Pons (tissue), 1 donor: ENCODE measurements at places on chromosomes 4 and X.
A peak's percentile ranks its signal among the peaks of the same experiment; 100 is the strongest.

- no peak for DNase-seq
Measured at GRCh38 chrX:148728901-148729300, 228.5 kb downstream of the AFF2 start.

- DNase-seq: no peak
Measured at GRCh38 chrX:27085346-27085745, 377.8 kb downstream of the PPP4R3C start.

- no peak for DNase-seq
Measured at GRCh38 chr4:124104628-124105027, 607.9 kb downstream of the ANKRD50 start.

DNA sequence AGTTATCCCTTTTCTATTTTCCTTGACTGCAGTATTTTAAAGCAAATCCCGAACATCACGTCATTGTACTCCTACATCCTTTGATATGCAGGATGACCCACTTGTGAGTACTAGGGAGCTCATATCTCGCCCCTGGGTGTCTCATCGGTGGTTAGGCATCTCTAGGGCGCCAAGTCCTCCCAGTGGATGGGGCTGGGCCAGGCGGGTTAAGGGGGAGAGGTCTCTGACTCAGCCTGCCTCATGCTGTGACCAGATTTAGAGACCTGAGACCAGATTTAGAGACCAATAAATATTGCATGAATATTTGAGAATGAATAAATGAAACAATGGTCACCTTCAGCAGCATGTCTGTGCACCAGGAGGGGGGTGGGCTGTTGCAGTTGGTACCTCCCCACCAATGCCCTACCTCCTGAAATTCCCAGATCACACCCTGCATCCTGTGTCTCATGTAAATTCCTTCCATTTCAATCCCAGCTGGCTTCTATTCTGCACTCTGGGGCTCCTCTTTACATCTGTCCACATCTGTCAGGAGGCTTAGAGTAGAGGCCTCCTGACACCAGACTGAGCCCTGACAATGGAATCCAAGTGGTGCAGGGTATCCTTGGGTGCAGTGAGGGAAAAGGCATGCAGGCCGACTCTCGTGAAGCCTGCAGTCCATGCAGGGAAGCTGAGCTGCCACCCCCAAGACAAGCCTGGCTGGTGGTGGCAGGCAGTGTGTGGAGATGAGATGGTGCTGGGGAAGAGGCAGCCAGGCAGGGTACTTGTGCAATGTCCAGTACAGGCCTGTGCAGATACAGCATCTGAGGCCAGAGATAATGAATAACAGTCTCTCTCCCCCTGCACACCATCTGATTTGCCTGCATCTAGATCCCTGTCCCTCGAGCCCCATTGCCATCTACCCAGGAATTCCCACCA is 5.2 kb downstream of the APLN start:
- no peak for DNase-seq

GRCh38 chrX:128816919-128817318 is 706.4 kb downstream of the SMARCA1 start:
- DNase-seq: no peak

DNA sequence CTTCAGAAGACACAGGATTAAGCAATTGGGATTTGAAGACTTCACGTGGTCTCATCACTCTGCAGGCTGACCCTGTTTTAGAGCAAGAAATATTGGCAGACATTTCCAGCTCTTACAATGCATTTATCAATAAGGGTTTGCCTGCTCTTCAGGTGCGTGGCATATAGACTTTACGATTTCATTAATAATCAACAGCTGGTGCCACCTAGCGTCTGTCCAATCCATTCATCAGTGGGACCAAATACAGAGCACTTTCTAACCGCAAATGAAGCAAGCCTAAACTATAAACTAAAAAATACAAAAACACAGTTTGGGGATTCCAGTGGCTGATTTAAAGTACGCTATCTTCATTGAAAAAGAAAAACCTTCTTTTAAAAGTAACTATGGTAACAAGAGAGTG is 125.4 kb upstream of the DMD start:
- peak; percentile 67 for DNase-seq

DNA sequence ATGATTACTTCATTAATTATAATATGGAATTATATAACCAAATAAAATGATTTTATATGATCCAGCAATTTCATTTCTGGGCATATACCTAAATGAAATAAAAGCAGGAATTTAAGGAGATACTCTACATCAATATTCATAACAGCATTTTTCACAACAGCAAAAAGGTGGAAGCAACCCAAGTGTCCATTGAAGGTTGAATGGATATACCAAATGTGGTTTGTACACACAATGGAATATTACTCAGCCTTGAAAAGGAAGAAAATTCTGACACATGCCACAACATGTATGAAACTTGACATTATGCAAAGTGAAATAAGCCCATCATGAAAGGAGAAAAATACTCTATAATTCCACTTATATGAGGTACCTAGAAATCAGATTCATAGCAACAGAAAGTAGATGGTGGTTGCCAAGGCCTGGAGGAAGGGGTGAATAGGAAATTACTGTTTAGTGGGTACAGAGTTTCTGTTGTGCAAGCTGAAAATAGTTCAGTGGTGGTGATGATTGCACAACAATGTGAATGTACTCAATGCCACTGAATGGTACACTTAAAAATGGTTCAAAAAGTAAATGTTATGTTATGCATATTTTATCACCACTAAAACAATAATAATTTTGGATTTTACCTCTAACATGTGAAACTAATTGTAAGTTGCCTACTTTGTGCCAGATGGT is 471.5 kb downstream of the SPRY1 start:
- DNase-seq: no peak

- no peak for DNase-seq
Measured at GRCh38 chr4:140754918-140755773, 1.0 kb downstream of the TBC1D9 start.

DNA sequence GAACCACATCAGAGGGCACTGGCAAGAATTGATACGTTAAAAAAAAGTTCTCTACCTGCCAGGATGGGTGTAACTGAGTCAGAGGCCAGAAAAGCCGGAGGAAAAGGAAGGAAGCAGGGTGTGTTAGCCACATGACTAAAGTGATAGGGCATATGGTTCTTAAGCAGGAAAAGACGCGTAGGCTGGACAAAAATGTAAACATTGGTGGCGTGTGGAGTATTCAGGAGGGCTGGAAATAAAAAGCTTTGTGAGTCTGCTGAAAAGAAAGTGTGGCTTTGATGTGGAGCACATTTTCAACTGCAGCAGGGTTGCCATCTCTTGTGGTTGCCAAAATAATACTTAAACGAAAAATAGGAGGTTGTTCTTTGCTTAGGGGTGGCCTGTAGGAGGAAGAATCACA is 186.5 kb upstream of the RPL34 start:
- no peak for DNase-seq

- no peak for DNase-seq
Measured at GRCh38 chr4:74181219-74181618, 23.3 kb downstream of the MTHFD2L start.

- peak; percentile 32 for DNase-seq
Measured at GRCh38 chr4:122003335-122003734, 51.5 kb upstream of the TRPC3 start.

GRCh38 chr4:1244081-1244977 is 4.6 kb downstream of the CTBP1 start:
- no peak for DNase-seq

GRCh38 chr4:68447201-68447600 is at the start of gene TMPRSS11E:
TMPRSS11E (plus strand) TSS chr4:68447463; CDS start chr4:68447513, 50 bp downstream.
- no peak for DNase-seq

DNA sequence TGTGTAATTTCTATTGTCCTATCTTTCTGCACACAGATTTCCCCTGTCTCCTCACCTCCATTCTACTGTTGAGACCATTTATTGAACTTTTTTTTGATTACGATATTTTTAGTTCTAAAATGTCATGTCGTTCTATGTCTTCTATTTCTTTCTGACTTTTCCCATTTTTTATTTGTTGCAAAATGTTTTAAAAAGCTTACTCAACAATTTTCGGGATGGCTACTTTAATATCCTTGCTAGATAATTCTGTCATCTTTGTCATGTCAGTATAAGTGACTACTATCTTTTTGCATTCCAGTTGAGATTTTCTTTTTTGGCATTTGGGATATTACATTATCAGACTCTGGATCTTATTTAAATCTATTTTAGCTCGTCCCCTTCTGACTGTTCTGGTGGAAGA is 7.5 kb upstream of the DMD start:
- DNase-seq: no peak

GRCh38 chr4:101306225-101306624 is 41.1 kb downstream of the PPP3CA start:
- no peak for DNase-seq

- no peak for DNase-seq
Measured at GRCh38 chr4:122928930-122929329, 6.5 kb upstream of the NUDT6 start.

GRCh38 chr4:62250100-62250499 is 1050.0 kb downstream of the ADGRL3 start:
- no peak for DNase-seq

- no peak for DNase-seq
Measured at GRCh38 chrX:119625843-119626242, 19.6 kb upstream of the NKRF start.

DNA sequence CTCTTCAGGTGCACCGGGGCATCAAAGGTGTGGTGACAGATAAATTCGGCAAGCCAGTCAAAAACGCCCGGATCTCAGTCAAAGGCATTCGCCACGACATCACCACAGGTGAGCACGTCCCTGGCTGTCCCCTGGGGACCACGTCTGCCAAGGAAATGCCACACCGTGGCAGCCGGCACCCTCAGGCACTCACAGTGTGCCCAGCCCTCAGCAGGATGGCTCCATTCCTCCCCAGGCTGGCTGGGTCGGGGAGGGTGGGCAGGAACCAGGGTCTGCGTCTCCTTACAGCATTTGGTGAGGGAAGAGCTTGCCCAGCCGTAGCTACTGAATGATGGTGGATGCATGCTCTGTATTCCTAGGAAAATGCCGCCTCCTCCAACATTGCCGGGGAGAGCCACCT is 25.9 kb downstream of the CPZ start:
- DNase-seq: no peak

GRCh38 chr4:165199722-165200121 is 7.6 kb upstream of the KLHL2 start:
- no peak for DNase-seq

DNA sequence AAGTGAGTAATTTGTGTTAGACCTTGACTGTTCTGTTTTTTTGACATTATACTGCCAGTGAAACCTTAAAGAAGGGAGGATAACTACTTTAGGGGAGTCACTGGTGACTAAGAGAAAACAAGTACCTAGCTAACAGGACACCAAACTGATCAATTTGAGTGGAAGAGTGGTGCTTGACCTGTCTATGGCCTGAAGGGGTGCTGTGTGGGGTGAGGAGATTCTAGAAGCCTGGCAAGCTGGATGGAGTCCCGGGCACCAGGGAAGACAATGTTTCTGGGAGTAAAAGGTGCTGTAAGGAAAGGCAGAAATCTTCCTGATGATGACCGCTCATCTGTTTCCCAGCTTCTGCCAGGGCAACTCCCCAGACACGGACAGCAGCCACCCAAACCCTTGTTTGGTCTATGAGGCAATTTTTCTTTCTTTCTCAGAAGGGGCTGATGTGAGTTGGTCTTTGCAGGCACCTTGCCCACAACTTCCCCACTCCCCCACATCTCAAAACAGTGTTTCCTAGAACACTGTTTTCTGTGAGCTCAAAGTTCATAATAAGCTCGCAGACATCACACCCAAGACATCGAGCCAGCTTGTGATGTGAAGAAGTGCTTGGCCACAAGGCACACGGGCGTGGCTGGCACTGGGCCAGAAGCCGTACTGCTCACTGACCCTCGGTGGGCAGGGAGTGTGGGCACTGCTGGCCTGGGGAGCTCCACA is 4.6 kb downstream of the TXK start:
- no peak for DNase-seq

GRCh38 chr4:90979556-90979955 is 852.4 kb downstream of the CCSER1 start:
- no peak for DNase-seq

DNA sequence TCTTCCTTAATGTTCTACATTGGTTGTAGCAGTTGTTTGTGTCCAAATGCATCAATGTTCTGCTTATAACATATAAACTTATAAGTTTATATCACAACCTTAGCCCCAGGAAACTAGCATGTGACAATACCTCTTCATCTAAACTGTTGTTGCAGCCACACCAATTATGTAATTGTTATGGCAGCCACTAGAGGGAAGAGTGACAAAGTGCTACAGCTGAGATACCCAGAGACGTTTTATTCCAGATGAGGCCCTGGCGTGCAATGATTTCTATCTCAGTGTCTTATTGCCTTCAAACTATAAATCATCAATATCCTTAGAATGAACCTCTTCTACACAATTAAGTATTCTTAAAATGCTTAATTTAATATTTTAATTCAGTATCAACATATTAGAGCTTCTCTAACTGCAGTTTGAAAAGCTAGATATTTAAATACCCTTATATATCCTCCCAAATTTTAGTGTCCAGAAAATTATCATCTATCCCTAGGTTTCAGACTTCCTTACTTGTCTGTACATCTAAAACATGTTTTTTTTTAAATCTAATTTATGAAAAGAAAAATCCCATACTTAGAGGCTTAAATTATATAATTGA is 171.6 kb downstream of the PCDH10 start:
- peak; percentile 60 for DNase-seq

- DNase-seq: peak; percentile 63
Measured at GRCh38 chr4:106266201-106266600, 49.8 kb downstream of the TBCK start.

DNA sequence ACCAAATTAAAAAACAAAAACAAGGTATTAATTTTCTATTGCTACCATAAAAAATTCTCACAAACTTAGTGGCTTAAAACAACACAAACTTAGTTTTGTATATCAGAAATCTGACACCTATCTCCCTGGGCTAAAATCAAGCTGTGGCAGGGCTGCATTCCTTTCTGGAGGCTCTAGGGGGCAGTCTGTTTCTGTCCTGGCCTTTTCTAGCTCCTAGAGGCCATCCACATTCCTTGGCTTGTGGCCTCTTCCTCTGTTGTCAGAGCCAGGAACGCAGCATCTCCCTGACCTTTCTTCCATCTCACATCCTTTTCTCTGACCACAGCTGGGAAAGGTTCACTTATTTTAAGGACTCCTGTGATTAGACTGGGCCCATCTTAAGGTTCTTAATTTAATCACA is 38.9 kb upstream of the TLR2 start:
- no peak for DNase-seq

- peak; percentile 38 for DNase-seq
Measured at GRCh38 chr4:19693936-19694570, 557.7 kb upstream of the SLIT2 start.

DNA sequence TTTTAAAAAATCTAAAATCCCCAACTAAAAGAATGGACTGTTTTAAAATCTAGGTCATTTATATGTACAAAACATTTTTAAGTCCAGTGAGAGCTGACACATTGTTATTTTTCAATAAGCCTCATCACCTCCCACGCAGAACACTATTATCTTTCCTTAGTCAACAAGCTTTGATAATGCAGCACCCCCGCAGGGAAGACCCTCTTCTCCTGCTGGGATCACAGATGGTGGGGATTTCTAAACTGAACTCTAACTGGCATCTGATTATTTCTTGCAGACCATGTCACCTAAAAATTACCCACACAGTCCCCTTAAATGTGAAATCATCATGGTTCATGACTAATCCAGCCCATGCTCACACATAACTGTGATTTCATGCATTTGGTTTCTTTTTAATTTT is 11.6 kb downstream of the SYTL4 start:
- no peak for DNase-seq
